ENCODE measurements at places on chromosomes 13 and 19.

- DNase-seq: no peak
Measured at GRCh38 chr13:20247403-20247802, 15.3 kb upstream of the GJB6 start.

DNA sequence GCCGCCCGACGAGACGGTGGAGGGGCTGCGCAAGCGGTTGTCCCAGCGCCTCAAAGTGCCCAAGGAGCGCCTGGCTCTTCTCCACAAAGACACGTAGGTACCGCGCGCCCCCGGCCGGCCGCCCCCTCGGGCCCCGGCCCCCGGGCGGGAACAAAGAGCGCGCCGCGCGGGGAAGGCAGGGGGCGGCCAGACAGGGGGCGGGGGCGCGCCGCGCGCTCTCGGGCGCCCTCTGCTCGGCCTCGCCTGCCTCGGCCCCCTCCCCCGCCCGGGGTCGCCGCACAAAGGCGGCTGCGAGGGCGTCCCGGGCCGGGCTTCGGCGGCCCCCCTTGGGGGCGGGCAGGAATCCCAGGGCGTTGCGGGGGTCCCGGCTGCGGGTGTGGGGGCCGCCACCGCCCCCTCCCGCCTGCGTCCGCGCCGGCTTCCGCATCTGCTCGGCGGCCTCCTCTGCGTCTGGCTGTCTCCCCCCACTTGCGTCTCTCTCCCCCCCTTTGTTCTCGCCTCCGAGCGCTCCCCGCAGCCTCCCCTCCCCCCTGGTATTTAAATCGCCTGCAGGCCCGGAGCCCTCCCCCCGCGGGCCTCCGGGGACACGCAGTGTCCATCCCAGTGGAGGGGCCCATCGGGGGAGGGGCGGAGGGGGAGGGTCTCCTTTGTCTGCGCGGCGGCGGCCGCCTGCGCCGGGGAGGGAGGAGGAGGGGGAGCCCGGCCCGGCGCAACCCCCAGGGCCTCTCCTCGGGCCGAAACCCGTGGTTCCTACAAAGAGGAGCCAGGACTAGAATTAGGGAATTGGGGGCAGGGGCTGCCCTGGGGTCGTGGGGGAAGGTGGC lies 2.3 kb downstream of the MIDN start:
- DNase-seq: peak; percentile 88

- DNase-seq: no peak
Measured at GRCh38 chr13:112118451-112119064, 51.6 kb downstream of the SOX1 start.

DNA sequence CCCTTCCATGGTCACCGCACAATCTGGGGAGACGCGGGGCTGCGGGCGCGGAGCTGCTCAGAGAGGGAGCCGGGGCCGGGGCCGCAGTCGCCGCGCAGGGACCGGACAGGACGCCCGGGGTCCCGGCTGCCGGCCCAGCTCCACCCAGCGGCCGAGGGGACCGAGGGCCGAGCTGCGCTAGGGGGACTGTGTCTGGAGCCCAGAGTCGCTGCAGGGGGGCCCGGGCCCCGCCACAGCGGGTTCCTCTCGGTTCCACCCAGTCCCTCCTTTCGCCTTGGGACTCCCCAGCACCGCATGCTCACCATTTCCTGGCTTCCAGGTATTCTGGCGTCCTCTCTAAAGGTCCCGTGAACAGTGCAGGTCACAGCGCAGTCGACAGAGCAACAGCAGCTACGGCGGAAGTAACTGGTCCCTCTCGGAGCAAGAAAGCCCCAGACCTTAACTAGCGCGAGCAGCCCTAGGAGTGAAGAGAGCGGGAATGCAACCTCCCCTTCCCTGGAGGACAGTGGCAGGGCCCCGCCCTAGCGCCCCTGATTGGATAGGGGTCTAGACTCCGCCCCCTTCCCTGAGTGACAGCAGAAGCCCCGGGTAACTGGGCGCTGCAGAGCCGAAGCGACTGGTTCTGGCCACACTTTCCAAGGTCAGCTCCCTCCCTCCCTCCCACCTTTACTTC lies at the start of gene ZNF878:
Gene ZNF878, minus strand, starts transcription at position 465 of the 673 bp plus-strand sequence. Its CDS starts 160 bp downstream, at position 305.
- DNase-seq: peak; percentile 93

- DNase-seq: no peak
Measured at GRCh38 chr19:49119411-49120324, at the start of gene PPFIA3. Gene PPFIA3, plus strand, starts transcription at chr19:49119544. Its CDS starts 8,330 bp downstream, at chr19:49127874.

DNA sequence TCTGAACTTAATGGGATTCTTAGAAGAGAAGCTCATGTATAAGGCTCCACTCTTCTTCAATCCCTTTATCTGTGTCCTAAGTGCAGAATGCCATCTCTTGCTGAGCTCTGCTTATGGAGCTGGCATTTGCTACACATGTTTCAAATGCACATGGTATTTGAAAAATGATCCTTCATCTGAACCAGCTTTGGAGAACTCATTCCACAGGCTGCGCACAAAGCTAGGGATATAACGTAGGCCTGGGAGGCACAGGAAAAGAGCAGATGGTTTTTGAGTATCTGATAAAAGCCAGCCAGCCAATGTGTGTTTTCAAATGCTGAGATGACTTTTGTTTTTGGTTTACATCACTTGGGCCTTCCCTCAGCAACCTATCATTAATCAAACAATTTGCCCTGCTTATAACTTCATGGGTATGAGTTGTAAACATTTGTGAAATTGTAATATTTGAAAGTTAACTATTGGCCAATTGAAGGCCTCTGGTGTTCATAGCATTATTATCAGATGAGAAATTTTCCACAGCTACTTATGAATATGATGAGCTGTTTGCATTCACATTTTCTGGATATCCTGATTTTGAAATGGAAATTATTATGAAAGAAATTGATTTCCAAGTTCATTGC lies 729.0 kb downstream of the FGF9 start:
- no peak for DNase-seq

GRCh38 chr13:80037505-80037888 lies 303.4 kb downstream of the SPRY2 start:
- no peak for DNase-seq

DNA sequence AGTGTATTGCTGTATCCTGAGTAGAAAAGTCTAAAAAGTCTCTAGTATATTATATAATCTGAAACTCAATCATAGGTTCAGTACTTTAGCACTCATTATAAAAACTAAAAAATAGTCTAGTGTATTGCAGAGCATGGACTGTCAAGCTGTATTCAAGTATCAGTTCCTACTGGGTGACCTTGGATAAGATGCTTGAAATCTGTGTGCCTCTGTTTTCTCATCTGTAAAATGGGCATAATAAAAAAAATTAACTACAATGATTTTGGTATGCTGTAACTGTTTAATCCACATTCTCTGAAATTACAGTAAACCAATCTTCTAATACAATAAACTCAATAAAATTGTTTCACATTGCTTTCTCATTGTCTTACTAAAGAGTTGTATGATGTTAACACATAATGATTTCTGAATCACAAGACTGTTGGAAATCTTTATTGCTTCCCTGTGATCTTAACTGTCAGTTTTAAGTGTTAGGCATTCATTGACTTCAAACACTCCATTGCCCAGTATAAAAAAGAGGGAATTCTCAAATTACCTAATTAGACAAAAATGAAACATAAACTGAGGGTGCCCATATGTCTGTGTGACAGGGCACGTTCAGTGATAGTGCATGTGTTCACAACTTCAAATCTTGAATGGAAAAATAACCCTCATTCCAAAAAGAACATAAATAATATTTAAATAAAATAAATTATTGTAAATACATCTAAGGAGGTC lies 2.2 kb downstream of the STARD13 start:
- DNase-seq: no peak

DNA sequence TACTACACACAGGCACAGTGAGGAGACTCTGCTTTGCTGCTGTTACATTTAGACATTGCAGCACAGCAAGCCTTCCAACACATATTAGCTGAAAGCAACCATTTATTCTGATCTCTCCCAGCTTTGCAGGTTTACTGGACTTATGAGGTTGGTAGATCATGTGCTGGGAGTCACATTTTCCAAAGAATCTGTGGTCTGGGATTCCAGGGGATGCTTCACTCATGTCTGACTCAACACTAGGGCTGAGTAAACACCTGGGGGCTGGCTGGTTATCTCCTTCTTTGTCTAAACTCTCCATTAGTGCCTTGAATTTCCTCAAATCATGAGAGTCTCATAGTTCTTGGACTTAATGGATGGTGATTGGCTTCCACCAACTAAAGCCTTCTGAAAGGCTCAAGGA lies 5.4 kb upstream of the LGALS13 start:
- no peak for DNase-seq

GRCh38 chr19:41302624-41303351 lies 7.2 kb upstream of the CCDC97 start:
- peak; percentile 89 for DNase-seq

- DNase-seq: no peak
Measured at GRCh38 chr13:95181586-95181985, 119.7 kb downstream of the ABCC4 start.

GRCh38 chr19:3047496-3048189 lies 14.7 kb downstream of the TLE5 start:
- DNase-seq: peak; percentile 79

GRCh38 chr13:105048677-105049076 lies 1486.8 kb downstream of the EFNB2 start:
- no peak for DNase-seq

DNA sequence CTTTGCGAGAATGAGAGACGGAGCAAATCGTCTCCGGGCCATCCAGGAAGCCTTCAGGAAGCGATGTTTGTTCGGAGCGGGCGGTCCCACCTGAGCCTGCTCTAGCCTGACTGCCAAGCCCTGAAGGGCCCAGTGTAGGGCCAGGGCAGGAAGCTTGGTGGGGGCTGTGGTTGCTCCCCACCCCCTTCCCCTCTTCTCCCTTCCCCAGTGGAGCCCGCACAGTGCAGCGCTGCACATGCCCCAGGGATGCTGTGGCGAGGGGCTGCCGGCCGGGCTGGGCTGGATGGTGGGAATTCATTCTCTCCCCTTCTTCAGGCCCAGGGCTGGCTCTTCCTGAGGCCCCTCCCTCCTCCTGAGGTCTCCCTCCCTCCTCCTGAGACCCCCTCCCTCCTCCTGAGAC lies 7.1 kb upstream of the GRTP1 start:
- DNase-seq: no peak

- DNase-seq: no peak
Measured at GRCh38 chr13:112768795-112769481, 79.1 kb downstream of the ATP11A start.

- DNase-seq: no peak
Measured at GRCh38 chr13:63304497-63304896, 1888.8 kb upstream of the PCDH20 start.

GRCh38 chr13:113209336-113209758 lies at the start of gene CUL4A:
Gene CUL4A, plus strand, starts transcription at chr13:113209613. Its CDS starts 15 bp downstream, at chr13:113209628.
- DNase-seq: peak; percentile 91
